GM13977 (cell line): ENCODE measurements at places on chromosomes 1 and 21.

DNA sequence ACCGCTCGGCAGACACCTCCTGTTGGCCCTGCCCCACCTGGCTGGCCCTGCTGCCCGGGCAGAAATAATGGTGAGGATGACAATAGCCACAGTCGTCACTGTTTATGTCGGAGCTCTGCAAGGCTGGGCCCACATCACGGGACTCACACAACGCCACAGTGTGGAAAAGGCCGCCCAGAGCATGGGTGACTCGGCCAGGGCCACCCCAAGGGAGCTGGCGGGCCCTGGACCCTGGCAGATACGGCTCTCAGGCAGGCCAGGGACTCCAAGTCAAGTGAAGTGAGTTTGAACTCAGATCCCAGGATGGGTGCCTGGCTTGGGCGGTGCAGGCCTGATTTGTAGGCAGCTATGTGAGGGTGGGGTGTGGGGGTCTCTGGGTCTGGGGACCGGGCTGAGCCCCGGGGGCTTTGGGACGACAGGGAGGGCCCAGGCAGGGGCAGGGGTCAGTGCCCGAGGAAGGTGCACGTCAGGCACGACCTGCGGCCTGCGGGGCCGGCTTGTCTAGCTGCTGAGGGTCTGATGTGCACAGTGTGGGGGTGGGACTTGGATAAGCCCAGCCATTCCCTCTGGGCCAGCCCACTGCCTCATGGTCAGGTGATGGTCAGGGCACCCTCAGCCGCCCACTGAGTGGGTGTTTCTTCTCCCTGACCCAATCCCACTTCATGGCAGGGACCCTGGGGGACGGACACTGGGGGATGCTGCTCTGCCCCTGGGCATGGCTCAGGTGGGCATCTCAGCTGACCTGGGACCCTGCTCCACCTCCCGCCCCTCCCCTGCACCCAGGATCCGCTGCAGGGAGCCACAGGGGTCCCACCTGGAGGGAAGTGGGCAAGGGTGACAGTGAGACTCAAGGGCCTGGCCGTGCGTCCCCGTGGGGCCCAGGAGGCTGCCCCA is 1.0 kb downstream of the RNF223 start:
- DNase-seq: no peak

DNA sequence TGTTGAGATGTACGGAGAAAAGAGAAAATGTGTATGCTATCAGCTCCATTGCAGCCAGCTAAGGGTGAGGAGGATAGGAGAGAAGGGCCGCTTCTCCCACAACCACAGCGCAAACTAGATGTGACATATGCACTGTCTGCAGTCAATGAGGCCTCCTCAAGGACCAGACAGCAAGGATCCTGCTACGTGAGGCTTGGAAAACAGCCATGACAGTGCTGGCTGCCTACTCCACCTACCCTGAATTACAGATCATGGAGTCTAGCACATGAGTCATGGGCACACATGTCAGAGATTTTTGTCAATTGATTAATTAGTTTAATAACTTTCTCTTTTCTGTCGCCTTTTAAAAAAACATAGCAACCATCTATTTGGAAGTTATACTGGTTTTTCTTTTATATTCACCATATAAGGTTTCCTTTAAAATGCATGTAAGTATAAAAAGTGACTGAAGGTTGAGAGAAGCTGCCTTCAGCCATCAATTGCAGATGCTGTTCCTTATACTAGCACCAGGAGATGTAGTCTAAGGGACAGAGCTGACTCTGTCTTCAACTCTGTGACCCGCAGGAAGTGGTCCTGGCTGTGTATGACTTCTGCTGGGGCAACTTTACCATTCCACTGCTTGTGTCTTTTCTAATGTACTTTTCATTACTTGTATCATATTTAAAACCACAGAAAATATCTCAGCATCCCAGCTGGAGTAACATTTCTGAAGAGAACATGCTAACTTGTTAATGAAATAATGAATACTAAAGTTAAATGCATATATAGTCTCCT is 3.1 kb downstream of the VPS26C start:
- no peak for DNase-seq

DNA sequence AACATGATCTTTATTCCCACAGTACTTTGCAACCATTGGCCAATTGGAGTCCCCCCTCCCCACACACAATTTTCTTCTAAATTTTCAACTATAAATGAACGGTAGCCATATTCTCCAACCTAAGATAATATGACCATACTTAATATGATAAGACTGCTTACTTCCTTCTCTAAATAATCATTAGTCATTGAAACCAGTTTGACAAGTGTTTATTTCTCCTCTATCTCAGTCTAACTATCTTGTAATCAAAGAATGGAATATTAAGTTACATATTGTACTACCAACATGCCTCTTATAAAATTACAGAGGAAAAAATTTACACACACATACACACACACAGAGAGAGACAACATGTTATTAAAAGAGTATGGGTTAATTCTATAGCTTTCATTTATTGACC is 567.4 kb upstream of the TMPRSS15 start:
- DNase-seq: no peak

GRCh38 chr1:48571303-48571987 is 99.4 kb upstream of the SPATA6 start:
- DNase-seq: no peak

GRCh38 chr1:156488566-156489165 is 11.9 kb downstream of the MEF2D start:
- peak; percentile 79 for DNase-seq

- no peak for DNase-seq
Observed at GRCh38 chr1:25569597-25570396, 26.4 kb downstream of the LDLRAP1 start.

GRCh38 chr1:165117482-165117881 is 239.0 kb downstream of the LMX1A start:
- no peak for DNase-seq

DNA sequence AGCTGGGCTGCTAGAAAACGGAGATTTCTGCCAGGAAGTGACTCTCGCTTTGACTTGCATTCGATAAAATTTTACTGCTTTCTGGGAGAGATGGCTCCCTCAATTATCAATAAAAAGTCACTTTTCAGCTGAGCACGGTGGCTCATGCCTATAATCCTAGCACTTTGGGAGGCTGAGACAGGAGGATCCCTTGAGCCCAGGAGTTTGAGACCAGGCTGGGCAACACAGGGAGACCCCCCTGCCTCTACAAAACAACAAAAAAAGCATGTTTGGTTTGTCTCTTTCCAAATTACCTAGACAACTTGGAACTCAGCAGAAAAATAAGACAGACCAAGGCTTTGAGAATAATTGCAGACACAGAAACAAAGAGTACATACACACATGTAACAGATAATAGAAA is 12.9 kb upstream of the ENSA start:
- DNase-seq: no peak

GRCh38 chr1:160367934-160368923 is 1.4 kb downstream of the NHLH1 start:
- DNase-seq: no peak

GRCh38 chr21:44301961-44302406 is 2.1 kb downstream of the PFKL start:
- DNase-seq: no peak

GRCh38 chr1:74356493-74356892 is 121.3 kb downstream of the TNNI3K start:
- DNase-seq: no peak

GRCh38 chr21:35578347-35578782 is 482.0 kb downstream of the SETD4 start:
- DNase-seq: no peak

GRCh38 chr1:81729818-81730217 is 70.9 kb upstream of the ADGRL2 start:
- DNase-seq: no peak

DNA sequence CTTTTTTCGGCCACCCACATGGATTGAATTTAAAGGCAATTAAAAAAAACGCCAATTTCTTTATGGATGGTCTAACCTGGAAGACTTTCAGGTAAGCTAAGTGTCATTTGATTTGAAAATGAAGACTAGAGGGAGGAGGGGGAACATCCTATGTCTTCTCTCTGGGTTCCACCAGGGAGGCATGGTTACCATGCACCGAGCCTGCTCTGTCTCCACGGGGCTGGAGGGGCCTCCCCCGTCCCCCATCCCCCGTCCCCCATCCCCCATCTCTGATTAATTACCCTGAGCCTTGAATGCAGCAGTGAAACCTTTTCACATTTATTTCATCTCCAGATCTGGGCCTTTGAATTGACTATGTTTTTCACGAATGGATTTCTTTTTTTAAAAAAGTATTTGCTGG is 135.1 kb downstream of the TLR5 start:
- DNase-seq: no peak

DNA sequence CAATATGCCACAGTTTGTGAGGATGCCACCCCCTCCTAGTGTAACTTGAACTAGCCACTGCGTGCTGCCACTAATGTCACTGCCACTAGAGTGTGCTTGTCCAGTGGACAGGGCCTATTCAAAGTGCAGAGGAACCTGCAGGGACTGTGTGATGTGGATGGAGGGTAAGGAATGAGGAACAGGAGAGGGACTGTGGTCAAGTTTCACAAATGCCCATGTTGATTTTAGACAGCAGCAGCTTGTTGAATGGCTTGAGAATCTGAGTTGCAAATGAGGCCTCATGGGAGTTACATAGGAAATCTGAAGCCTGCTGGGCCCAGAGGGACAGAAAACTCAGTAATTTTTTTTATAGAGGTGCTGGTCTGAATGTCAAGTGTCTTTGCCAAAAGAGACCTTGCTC is 112.3 kb downstream of the HHAT start:
- DNase-seq: no peak

- no peak for DNase-seq
Observed at GRCh38 chr1:38848071-38848470, 11.5 kb downstream of the RRAGC start.

GRCh38 chr1:106398391-106398790 is 658.1 kb upstream of the PRMT6 start:
- no peak for DNase-seq

GRCh38 chr1:17949511-17949910 is 158.1 kb upstream of the IGSF21 start:
- no peak for DNase-seq

DNA sequence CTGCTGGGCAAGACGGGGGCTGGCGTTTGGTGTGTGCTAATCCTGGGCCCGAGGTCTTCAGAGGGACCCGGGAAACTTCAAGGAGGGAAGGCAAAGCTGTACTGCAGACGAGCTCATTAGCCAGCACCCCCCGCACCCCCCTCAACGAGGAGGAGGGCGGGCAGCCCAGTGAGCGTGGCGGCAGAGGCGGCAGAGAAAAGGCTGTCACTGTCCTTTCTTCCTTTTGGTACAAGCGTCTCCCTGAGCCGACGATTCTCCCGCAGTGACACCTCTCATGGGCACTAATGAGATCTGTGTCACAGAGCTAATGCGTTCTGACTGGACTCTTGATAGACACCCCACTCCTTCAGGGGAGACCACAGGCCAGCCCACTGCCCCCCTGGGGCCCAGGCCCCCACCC is 29.5 kb downstream of the DMAP1 start:
- DNase-seq: no peak

- DNase-seq: peak; percentile 84
Observed at GRCh38 chr1:53182111-53182593, 14.5 kb upstream of the CPT2 start.

DNA sequence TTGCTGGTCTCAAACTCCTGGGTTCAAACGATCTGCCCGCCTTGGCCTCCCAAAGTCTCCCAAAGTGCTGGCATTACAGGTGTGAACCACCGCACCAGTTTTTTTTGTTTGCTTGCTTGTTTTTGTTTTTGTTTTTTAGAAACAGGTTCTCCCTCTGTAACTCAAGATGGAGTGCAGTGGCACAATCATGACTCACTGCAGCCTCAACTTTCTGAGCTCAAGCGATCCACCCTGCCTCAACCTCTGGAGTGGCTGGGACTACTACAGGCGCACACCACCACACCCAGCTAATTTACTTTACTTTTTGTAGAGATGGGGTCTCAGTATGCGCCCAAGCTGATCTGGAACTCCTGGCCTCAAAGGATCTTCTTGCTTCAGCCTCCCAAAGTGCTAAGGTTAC is 47.3 kb upstream of the USP1 start:
- DNase-seq: no peak

GRCh38 chr21:39348040-39348354 is 891 bp downstream of the HMGN1 start:
- DNase-seq: peak; percentile 23

DNA sequence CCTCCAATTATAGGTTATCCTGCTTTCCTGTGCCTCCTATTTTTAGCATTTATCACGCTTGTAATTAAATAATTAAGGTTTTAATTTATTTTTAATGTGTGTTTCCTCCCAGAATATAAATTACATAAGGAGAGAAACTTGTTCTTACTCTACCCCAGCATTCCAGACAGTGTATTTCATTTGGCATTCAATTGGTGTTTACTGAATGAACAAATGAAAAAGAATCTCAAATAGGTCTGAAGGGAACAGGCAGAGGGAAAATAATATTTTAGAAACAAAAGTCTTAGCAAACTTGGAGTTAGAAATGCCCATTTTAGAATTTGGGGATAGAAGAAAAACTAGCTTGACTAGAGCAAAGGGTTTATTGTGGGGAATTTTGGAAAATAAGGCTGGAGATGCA is 9.9 kb upstream of the RSRP1 start:
- DNase-seq: no peak

DNA sequence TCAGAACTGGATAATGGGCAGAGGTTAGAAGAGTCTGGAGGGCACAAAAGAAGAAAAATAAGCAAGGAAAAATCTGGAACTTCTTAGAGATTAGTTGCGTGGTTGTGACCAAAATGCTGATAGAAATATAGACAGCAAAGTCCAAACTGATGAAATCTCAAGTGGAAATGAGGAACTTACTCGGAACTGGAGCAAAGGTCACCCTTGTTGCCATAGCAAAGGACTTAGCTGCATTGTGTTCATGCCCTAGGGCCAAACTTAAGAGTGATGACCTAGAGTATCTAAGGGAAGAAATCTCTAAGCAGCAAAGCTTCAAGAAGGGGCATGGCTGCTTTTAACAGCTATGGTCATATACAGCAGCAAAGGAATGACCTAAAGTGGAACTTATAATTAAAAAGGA is 180.0 kb downstream of the TTLL7 start:
- no peak for DNase-seq

- no peak for DNase-seq
Observed at GRCh38 chr1:181126289-181126688, 37.8 kb downstream of the IER5 start.

GRCh38 chr1:52662645-52663313 is 29.8 kb downstream of the SHISAL2A start:
- DNase-seq: no peak

DNA sequence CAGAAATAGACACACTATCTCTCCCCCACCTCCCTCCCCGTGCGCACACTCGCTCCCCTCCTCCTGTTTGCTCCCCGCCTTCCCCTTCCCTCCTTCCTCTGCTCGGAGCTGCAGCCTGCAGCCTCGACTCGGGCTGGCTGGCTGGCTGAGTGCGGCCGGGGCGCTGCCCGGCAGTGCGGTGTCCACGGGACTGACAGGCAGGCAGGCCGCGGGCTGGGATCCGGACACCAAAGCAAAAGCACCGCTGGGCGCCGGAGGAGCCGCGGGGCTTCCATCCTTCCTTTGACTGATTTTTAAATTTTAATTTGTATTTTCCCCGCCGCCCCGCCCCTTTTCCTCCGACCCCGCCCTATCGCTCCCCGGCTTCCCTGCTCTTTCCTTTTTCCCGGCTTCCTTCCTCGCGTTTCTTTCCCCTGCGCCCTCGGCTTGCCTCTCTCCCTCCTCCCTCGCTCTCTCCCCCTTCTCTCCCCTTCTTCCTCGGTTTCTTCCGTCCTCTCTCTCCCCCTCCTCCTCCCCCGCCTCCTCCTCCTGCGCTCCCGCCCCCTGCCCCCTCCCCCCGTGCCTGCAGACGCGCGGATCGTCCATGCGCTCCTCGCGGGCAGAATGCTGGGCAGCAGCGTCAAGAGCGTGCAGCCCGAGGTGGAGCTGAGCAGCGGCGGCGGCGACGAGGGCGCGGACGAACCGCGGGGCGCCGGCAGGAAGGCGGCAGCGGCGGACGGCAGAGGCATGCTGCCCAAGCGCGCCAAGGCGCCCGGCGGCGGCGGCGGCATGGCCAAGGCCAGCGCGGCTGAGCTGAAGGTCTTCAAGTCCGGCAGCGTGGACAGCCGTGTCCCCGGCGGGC is 109.4 kb downstream of the NAV1 start:
- DNase-seq: peak; percentile 39
